A549 (cell line): ENCODE measurements at places on chromosomes 3 and 15.

DNA sequence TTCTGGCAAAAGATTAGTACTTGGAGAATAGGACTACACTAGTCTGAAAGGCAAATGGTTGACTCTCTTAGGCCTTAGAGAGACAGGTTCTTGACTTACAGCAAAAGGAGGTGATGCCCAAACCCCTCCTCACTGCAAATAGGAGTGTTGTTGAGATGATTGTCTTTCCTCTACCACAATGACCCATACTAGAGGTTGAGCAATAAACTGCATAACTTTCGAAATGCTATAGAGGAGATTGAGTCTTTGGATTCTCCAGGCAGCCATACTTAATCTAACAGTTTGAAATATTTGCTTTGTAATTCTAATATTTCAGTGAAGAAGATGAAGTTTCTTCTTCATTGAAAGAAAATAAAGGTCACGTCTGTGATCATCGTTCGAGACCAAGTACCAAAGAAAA, 498.5 kb upstream of the GBE1 start:
- DNase-seq, result no peak

GRCh38 chr3:65004795-65005295, 317.0 kb upstream of the ADAMTS9 start:
- no peak for DNase-seq

- DNase-seq, result peak; percentile 93
These were observed at the start of gene MEIS2 for GRCh38 chr15:37100109-37100965. TSS of gene MEIS2 (minus strand) at chr15:37100549. CDS start at chr15:37099466, 1,083 bp downstream.

GRCh38 chr15:57296473-57297162, 79.7 kb upstream of the CGNL1 start:
- no peak for DNase-seq

- DNase-seq, result no peak
These were observed 153.9 kb downstream of the VPS8 start for GRCh38 chr3:184965639-184966430.

DNA sequence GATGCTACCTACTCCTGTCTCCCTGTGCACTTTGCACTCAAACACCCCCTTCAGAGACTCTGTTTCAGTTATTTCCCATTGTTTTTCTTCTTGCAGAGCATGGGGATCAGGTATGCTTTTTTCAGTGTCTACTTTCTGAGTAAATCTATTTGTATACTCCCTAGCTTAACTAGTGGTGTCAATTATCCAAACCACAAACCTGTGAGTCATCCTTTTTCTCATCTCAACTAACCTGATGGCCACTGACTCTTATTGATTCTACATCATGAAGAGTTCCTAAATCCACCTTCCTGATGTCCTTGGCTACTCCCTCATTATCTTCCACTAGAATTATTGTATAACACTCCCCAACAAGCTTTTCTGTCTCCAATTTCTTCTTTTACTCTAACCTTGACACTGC, 68.0 kb downstream of the DIPK2A start:
- no peak for DNase-seq

DNA sequence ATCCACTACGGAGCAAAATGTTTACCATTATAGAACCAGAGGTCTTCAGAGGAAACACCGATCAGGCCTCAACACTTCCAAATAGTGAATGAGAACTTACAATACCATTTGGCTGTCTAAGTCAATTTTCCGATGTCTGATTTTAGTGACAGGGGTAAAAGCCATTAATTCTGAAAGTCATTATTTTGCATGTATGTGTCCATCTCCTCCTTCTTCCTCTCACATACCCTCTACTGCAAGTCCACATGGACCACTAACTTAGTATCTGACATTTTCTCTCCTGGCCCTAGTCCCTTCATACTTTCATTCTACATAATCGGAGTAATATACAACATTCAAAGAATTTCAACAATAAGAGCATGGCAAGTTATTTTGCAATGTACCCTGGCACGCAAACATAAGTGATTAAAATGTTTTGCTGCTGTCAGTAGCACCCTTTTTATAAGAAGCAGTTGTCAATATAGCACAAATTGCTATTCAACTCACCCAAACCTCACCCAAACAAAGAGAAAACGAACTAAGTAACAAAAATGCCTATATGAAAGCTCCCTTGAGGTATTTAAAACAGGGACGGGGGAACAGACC, 1.9 kb downstream of the TOP2B start:
- no peak for DNase-seq
